ENCODE measurements at places on chromosomes 4 and X.

- DNase-seq, result no peak
These were observed 73.0 kb upstream of the FRMPD4 start for GRCh38 chrX:12065251-12065650.

GRCh38 chrX:21926527-21927278 lies 13.8 kb upstream of the SMS start:
- DNase-seq, result no peak

DNA sequence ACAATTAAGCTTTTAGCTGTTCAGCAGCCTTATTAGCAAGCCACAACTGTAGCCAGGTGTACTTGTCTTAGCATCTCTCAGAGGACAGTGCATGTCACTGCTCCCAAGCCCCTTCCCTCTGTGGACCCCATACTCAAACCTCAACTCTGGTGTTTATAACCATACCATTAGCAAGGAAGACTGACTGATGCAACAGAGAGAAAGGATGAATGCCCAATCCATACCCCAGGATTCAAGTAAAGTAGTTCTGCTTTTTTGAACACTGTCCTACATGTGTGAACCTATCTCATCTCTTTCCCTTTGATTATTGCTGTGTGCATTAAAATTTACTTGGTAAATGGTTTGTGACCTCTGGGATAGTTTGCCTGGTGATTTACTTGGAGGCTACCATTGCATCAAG lies 22.8 kb upstream of the CYBB start:
- DNase-seq, result no peak

GRCh38 chr4:3007724-3008123 lies 44.4 kb downstream of the GRK4 start:
- no peak for DNase-seq

DNA sequence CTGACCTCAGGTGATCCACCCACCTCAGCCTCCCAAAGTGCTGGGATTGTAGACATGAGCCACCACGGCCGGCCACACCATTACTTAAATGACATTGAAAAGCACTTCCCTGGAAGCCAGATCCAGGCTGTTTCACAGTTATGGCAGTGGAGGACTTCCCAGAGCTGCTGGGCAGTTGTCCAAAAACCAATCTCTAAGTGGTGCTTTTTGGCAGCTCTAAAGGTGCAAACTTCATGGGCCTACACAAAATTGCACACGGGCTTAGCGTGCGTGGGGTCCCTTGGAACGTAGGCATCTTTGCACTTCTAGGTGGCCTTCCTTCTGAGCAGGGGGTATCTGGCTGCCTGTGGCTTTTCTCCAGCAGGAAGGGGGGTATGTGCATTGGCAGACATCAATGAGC lies 172.3 kb downstream of the SHOX start:
- DNase-seq, result no peak

DNA sequence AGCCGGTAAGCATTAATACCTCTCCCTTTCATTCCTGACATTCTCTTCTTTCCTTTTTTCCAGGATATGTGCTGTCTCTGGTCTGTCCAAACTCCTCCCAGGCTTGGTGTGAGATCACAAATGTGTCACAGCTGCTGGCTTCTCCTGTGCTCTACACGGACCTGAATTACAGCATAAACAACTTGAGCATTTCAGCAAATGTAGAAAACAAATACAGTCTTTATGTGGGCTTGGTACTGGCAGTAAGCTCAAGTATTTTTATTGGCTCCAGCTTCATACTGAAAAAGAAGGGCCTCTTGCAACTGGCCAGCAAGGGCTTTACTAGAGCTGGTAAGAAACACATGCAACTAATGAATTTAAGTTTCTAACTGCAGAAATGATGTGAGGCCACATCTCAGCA lies 8.4 kb downstream of the NIPAL1 start:
- DNase-seq, result no peak

GRCh38 chr4:43763029-43763610 lies 685.5 kb downstream of the KCTD8 start:
- DNase-seq, result no peak

DNA sequence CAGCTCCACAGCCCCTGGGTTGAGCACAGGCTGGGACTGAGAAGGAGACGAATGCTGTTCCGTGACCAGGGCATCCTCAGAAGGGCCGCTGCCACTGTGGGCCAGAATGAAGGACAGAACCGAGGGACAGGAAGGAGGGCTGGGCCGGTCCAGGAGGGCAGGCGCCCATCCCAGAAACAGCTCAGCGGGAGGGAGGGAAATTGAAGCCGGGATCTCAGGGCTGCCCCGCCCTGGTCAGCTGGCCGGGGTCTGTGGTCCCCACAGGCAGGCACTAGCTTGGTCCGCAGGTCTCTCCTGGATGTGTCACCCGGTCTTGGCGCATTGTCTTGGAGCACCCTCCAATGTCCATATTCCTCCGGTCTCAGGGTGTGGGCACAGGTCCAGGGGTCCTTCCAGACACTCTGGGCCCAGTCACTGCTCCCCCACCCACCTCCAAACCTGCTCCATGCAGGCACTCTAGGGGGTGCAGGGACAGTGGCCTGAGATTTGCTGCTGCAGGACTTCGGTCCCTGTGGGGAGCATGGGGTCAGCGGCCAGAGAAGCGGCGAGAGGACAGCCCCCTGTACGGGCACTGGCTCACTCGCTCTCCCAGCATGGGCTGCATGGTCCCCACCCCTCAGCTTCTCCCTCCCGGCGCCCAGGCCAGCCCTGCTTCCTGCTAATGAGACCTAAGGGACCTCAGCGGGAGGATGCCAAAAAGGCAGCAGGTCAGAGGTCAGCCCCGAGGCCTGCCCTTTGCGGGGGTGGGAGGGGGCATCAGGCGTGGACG lies 23.9 kb upstream of the MXD4 start:
- DNase-seq, result peak; percentile 7

DNA sequence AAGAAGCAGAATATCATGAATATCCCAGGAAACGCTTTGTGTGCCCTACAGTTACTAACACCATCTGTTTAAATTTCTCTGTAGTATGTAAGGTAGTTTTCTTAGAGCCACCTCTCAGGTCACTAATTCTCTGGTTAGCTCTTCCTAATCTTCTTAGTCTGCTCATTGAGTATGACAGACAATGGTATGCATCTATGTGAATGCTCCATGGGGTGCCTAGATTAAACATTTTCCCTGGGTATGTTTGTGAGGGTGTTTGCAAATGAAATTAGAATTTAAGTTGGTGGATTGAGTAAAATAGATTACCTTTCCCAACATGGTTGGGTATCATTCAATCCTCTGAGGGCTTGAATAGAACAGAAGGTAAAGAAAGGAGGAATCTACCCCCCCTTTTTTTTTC lies 233.0 kb downstream of the PCDH18 start:
- no peak for DNase-seq

GRCh38 chr4:48141048-48141447 lies 7.0 kb upstream of the TXK start:
- DNase-seq, result no peak

DNA sequence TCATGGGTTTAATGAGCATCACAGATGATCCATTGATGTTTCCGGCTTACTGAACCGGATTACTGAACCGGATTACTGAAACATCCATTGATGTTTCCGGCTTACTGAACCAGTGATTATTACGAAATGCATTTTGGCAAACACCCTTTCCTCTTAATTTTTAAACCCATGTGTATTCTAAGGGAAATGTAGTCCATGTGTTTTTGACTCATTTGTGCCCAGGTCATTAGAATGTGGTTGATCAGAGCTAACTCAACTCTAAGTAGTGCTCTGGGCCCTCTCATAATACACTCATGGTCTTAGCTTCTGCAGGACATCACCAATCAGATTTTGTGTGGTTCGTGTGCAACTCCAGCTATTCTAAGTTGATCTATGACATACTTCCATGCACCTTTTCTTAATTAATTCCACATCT lies 141.6 kb downstream of the SPATA18 start:
- DNase-seq, result no peak

DNA sequence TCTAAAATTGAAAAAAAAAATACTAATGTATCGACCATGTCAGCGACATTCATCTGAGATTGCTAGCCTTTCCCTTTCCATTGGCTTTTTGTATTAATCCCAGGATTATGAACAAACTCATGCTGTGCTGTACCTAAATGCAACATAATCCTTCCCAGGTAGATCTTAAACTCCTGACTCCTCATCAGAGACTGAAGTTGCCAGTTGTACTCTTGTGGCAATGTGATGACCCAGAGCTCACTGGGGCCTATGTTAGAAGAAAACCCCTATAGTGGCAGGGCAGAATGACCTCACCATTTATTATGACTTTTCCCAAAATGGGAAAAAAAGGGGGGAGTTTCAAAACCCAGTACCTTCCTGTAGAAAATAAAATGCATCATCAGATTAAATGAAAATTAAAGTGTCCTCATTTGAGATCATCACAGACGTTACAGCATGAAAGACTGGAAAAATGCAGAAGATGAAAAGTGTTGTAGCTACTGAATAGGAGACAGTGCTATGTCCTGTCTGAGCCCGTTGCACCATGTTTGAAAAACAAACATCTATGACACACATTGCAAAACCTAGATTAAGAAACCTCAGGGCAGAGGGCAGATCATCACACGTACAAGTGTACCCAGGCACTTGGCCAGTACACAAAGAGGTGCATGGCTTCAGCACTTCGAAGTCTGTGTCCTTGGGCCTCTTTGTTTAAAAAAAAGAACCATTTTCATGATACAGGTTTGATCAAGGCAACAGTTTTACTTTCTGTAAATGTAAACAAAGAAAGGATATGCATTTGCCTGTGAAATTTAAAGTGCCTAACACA lies 6.8 kb upstream of the ACSL4 start:
- DNase-seq, result no peak

- DNase-seq, result no peak
These were observed 6.9 kb downstream of the CTBP1 start for GRCh38 chr4:1241936-1242505.

- DNase-seq, result no peak
These were observed 15.3 kb downstream of the CCNG2 start for GRCh38 chr4:77172336-77172735.

DNA sequence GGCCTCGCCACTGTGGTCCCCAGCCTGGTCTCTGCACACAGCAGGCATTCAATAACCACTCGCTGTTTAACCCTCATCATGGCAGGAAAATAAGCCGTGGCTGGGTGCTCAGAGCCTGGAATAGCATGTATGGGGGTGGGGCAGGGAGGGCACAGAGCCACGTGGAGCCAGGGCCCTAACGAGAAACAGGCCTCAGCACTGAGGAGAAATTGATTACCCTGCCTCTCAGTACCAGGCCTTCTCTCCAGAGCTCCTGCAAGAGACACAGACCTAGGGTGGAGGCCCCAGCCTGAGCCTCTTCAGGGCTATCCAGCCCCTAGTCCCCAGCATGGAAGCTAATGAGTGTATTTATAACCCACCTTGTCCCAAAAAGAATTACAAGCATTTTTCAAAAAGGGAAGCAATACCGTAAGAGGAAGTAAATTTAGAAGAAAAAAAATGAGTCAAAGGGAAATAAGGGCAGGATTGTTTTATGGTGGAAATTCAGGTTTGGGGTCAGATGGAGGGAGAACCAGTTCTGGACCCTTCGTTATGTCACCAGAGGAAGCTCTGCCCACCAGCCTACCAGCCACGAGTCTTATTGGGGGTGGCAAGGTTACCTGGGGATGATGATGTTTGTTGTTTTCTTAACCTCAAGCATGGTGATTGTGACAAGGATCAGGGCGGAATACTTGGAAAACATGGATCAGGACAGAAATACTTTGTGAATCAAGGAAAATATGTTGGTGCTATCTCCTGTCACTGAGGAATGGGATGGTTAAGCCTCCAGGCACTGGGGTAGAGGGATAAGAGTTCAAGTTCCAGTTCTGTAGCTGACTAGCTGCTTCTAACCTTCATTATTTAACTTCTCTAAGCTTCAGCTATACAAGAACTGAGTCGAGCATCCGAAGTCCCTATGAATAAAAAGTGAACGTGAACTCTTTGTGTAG lies 101.9 kb upstream of the RBPJ start:
- no peak for DNase-seq

DNA sequence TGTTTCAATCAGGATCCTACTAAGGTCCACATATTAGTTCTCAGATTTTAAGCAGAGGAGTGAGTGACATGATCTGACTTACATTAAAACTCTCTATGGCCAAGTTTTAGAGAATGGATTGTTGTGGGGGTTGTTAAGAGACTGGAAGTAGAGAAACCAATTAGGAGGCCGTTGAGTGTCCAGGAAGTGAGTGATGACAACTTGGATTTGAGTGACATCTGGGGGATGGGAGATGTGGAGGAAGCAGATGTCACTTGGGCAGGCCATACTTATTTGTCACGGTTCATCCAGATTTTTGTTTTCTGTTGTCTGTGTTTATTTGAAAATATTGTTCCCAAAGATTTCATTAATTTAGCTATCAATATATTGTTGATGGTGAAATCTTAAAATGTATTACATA lies 28.3 kb downstream of the ADD1 start:
- DNase-seq, result no peak

- no peak for DNase-seq
These were observed 16.5 kb downstream of the CETN2 start for GRCh38 chrX:152814048-152814447.

- no peak for DNase-seq
These were observed 16.5 kb downstream of the ZFX start for GRCh38 chrX:24166078-24166477.

GRCh38 chr4:139814323-139815015 lies 148.8 kb downstream of the MGST2 start:
- DNase-seq, result no peak

DNA sequence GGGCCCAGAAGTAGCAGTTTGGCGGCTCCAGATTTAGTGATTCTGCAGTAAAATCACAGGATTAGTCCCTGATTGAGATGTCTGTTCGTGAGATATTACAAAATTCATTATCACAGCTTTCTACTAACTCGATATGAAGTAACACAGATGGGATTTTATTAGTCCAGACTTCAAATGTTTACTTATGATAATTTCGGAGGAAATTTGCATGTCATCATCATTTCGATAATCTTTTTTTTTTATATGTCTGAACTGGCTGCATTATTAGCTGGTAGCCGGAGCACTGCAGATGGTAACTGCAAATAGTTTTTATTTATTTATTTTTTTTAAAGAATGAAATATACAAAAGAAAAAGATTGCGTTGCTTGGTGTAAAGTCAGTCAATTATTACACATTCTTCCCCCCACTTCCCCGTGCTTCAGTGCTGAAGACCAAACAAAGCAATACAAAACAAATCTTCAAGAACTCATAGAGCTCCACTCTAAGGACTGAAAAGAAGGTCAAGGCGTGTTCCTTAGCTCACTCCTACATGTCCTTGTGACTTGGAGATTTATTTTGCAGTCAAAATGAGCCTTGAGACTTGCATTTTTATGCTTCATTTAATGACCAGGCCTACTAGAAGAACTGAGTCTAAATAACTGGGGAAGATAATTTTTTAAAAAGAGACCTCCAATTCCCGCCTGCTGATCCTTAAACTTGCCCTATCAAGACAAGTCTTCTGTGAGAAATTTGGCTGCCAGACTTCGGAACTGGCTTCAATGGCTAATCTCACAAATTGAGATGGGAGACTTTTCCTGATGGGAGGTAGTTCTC lies 11.7 kb upstream of the PITX2 start:
- no peak for DNase-seq

DNA sequence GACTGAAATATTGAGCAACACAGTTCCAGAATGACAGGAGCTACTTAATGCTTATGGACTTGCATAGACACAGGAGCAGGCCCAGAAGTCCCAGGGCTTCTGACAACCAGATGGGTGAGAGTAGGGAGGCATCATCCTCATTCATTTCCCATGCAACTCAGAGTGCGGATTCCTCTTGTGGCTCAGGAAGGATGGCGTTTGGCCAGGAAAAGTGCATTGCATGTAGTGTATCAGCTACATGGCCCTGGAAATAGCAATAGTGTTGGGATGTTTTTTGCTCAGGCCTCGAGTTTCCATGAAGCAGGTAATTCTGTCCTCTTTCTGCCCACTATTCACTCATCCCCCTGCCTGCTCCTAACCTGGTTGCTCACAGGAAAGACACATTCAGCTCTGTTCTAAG lies 136.6 kb downstream of the PDGFRA start:
- no peak for DNase-seq
